ENCODE measurements at places on chromosomes 11 and 22. TPM values are rescaled to one million over a fixed set of nuclear protein-coding genes. Genes with fewer than 3 reads are reported as not detected.

FGF4 gene
- not detected for polyA plus RNA-seq

KRTAP5-10 gene
- not detected for polyA plus RNA-seq

NCAM1 gene
- polyA plus RNA-seq = 0.06 TPM

CSF2RB gene
- not detected for polyA plus RNA-seq

CECR2 gene
- polyA plus RNA-seq = not detected

TREH gene
- not detected for polyA plus RNA-seq

OR8G1 gene
- not detected for polyA plus RNA-seq
